ENCODE measurements at places on chromosomes 5 and 9.

GRCh38 chr5:133698259-133698554, 85.9 kb upstream of the FSTL4 start:
- no peak for DNase-seq

DNA sequence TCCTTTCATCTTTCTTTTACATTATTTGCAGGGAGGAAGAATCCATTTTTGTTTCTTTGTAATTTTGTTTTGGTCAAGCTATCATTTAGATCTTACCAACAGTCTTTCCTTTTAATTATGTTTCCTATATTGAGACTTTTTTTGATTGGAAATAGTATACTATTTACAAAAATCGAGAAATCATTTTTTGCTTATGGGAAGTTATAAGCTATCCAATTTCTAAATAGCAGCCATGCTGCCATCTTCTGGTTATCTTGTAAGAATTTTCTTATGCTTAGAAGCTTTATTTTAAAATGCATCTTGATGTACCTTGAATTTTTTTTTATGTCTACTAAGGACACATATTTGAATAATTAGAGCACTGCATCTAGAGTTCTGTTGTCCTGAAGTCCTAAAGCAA, 821.2 kb downstream of the PTPRD start:
- no peak for DNase-seq

GRCh38 chr5:2658447-2658846, 93.0 kb downstream of the IRX2 start:
- no peak for DNase-seq

DNA sequence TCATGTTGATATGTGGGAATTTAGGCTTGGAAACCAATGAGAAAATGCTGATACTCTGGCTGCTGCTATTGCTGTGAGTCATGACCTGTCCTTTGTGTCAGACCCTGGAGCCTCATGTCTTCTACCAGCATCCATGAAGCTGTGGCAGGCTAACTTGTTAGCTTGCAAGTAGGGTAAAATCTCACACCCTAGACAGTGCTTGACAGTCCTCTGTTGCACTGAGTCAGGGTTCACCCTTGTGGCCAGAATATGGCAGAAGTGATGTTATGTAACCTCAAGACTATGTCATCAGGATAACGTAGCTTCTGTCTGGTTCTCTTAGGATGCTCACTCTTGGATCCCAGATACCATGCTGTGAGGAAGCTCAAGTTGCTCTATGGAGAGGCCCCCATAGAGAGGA, 110.8 kb downstream of the LHX2 start:
- no peak for DNase-seq

DNA sequence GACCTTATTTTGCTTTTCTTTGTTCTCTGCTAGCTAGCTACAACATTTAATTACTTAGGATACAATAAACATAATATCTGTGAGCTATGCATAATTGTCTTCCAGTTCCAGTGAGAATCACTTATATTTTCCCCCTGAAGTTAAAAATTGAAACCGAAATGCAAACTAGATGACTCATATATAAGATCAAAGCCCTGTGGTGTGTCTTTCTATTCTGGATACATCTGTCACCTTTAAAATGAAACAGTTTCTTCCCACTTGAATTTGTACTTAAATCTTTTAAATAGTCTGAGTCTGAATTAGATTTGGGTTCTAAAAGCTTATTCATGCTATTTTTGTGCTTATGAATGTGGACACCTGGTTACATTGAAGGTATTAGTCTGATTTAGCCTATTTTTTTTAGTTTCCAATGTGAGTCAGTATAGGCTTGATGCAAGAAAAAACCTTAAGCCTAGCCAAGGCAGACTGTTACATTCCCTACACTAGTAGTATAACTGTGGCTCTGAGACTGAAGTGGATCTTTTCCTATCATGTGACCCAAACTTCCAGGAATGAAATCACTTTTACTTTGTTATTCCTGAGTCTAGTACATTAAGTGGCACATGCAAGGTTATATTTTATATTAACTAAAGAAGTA, 703.5 kb upstream of the RGMB start:
- DNase-seq = no peak
